PC-3 (cell line): ENCODE measurements at places on chromosomes 16 and 17.

- no peaks in the 10 kb centered on the region for H3K27me3 ChIP-seq
- H3K4me3 ChIP-seq = no peak overlapping the region
- H3K27ac ChIP-seq = no peak overlapping the region
- H3K4me1 ChIP-seq = peaks cover 27% of the 10 kb centered on the region
- no peaks in the 10 kb centered on the region for H3K36me3 ChIP-seq
Measured at GRCh38 chr16:19746561-19746960, 28.5 kb downstream of the IQCK start.

DNA sequence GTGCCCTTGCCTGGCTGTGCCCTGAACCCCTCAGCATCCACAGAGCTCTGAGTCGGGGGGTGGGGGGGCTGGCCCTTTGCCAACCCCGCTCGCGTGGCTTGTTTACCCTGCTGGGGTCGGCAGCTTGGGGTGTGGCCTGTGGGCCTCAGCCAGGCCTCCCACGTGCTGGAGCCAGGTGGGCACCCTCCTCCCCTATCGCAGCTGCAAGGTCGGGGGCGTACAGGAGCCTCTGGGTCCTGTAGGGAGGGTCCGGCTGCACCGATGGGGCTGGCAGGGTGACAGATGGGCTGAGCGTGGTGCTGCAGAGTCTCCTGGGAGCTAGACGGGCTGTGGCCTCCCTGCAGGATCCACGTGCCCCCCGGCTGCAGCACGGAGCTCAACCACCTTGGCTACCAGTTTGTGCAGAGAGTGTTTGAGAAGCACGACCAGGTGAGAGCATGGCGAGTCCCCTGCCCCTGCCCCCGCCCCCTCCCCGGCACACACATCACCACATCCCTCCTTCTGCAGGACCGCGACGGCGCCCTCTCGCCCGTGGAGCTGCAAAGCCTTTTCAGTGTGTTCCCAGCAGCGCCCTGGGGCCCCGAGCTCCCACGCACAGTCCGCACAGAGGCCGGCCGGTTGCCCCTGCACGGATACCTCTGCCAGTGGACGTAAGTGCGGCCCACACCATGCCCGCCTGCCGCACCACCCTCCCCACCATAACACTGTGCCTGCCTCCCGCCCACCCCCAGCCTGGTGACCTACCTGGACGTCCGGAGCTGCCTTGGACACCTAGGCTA lies 3.6 kb downstream of the RHOT2 start:
- no peaks in the 10 kb centered on the region for H3K27me3 ChIP-seq
- peaks cover 6% of the 10 kb centered on the region; the same call in 1 of the 2 replicates for H3K36me3 ChIP-seq
- no peak overlapping the region for H3K4me3 ChIP-seq
- no peak for DNase-seq
- H3K4me1 ChIP-seq = no peaks in the 10 kb centered on the region

- H3K27me3 ChIP-seq = no peaks in the 10 kb centered on the region
- H3K4me3 ChIP-seq = no peak overlapping the region
- no peak for DNase-seq
- H3K4me1 ChIP-seq = no peaks in the 10 kb centered on the region
- no peaks in the 10 kb centered on the region for H3K36me3 ChIP-seq
Measured at GRCh38 chr17:42639525-42640113, 19.5 kb upstream of the TUBG2 start.

DNA sequence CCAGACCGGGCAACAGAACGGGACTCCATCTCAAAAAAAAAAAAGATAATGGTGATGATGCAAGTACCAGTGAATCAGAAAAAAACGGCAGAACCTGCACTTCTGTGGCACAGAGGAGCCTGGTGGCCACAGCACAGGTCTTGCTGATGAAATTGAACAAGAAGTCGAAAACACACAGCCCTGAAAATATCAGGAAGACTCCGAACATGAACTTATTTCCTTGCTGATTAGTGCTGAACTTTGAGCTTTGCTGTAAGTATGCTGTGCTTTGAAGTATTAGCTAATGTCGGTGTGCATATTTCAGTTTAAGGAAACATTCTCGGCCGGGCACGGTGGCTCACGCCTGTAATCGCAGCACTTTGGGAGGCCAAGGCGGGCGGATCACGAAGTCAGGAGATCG lies 10.9 kb upstream of the MYO15B start:
- no peaks in the 10 kb centered on the region for H3K27me3 ChIP-seq
- H3K4me3 ChIP-seq = no peak overlapping the region
- no peaks in the 10 kb centered on the region for H3K4me1 ChIP-seq
- no peaks in the 10 kb centered on the region; the same call in 1 of the 2 replicates for H3K36me3 ChIP-seq
- no peak for DNase-seq

DNA sequence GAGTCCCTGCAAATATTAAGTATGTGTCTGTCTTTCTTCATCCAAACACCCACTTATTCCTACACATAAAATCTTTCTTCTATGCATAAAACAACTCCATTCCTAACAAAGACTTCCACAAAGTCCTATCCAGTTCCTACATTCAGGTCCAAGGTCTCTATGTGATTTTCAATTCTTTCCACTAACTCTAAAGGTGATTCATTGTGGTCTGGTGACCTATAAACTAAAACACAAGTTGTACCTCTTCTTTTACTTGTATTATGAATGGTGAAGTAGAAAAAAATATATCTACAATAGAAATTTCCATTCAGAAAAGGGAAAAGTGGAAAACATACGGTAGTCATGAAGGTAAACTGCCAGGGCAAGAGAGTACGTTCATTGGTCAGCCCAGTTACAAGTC lies 56.6 kb downstream of the USP32 start:
- peak; percentile 20 for DNase-seq
- H3K27ac ChIP-seq = no peak overlapping the region
- H3K27me3 ChIP-seq = no peaks in the 10 kb centered on the region
- no peak overlapping the region for H3K4me3 ChIP-seq
- H3K36me3 ChIP-seq = no peaks in the 10 kb centered on the region
- H3K4me1 ChIP-seq = 0 out of 2 replicates have a peak, but pooled peaks cover 6% of the 10 kb centered on the region

GRCh38 chr17:51365090-51365489 lies 104.7 kb downstream of the UTP18 start:
- H3K27me3 ChIP-seq = peaks cover 61% of the 10 kb centered on the region
- H3K27ac ChIP-seq = no peak overlapping the region
- no peaks in the 10 kb centered on the region for H3K36me3 ChIP-seq
- H3K4me3 ChIP-seq = no peak overlapping the region
